ENCODE measurements at places on chromosomes 12 and 14. TPM values are rescaled to one million over a fixed set of nuclear protein-coding genes. Genes with fewer than 3 reads are reported as not detected.

SPX gene
- total RNA-seq = 13.5 TPM

KLHL33 gene
- total RNA-seq = 0.29 TPM

TMEM119 gene
- total RNA-seq = 2.2 TPM

KRT75 gene
- total RNA-seq = not detected

RNASE1 gene
- total RNA-seq = 227 TPM

KCNC2 gene
- not detected for total RNA-seq

RERG gene
- 4.2 TPM for total RNA-seq

ASCL1 gene
- total RNA-seq = not detected
